ENCODE measurements at places on chromosomes 2 and 18.
A peak's percentile ranks its signal among the peaks of the same experiment; 100 is the strongest.

DNA sequence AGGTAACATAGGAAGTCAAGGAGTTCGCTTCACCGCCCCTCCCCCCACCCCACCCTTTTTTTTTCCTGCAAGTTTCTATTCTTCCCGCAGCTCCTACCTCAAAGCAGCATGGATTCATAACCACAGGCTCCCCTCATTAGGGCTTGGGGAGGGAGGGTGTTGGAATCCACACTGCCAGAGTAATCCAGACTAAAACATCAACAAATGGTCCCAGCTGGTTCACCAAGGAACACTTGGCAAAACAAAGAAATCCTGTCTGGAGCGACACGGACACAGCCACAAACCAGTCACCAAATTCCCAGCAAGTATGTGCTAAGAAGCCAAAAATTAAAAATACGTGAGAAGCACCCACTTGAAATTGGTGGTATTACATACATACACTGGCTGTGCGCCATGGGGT, 106.9 kb upstream of the PPP1CB start:
- no peak for DNase-seq

DNA sequence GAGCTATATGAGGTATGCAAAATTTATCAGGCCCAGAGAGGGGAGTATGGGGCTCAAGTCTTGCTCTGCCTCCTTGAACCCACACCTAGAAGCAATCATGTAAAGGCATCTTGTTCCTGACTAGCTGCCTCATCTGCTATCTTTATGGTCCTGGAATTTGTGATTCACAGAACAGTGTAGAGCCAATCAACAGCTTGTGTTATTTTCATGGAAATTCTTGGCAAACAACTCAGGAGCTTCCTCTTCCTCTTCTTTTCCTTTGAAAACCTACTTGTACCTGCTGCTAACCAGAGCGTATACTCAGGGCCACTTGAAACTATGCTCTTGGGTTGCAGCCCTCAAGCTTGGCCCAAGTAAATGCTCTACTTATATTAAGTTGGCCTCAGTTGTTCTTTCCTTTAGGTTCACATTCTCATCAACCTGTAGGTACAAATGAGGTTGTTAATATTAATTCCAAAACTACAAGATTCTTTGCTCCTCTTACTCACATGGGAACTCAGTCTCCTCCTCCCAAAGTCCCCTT, 3.5 kb upstream of the NOSTRIN start:
- DNase-seq = peak; percentile 62

- DNase-seq = peak; percentile 24
Observed at GRCh38 chr2:113157118-113157896, 16.5 kb upstream of the PSD4 start.

- DNase-seq = no peak
Observed at GRCh38 chr18:9867071-9867594, 18.6 kb upstream of the TXNDC2 start.

GRCh38 chr2:147639891-147640290, 204.9 kb upstream of the ACVR2A start:
- no peak for DNase-seq

GRCh38 chr2:168449419-168449818, 6.7 kb upstream of the CERS6 start:
- no peak for DNase-seq

DNA sequence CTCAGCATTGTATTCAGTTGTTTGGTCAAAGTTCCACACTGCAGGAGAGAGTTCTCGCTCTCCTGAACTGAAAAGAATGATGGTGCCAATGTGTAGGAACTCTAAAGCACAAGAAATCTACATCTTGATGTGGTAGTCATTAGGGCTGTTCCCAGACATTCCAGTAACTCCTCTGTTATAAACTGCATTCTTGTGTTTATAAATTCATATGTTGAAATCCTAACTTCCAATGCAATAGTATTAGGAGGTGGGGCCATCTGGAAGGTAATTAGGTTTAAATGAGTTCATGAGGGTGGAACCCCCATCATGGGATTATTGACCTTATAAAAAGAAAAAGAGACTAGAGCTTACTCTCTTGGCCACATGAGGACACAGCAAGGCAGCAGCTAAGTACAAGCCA, 239.6 kb downstream of the CDH20 start:
- no peak for DNase-seq

DNA sequence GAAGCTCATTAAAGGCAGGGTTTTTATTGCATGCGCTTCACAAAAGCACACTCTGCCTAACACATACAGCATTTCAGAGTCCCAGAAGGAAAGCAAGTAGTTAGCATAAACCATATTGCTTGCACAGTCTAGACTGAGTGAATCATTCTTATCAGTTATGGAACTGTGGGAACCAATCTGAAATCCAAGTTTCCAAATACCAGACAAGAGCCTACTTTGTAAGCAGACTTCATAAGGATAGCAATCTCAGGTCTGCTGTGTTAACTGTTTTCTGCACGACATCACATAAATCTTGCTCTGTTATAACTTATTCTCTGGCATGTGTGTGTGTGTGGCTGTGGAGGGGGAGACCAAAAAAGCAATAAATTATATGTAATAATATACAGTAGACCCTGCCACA, 608.1 kb upstream of the REG3G start:
- DNase-seq = no peak

DNA sequence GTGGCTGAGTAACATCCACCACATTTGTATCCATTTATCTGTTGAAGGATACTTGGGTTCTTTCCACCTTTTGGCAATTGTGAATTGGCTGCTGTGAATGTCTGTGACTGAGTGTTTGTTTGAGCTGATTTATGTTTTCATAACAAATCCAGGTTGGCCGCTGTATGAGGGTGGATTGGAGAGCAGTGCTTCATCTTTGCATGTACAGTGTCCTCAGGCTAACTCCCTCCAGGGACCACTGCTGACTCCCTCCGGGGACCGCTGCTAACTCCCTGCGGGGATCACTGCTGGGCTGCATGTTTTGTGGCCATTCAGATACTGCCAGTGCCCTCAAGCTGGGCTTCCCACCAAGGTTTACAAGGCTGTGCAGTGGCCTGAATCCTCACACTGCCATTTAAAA, 10.2 kb downstream of the BOK start:
- no peak for DNase-seq

- no peak for DNase-seq
Observed at GRCh38 chr18:25724997-25725396, 365.4 kb downstream of the SS18 start.

- DNase-seq = no peak
Observed at GRCh38 chr2:140701726-140702125, 1429.1 kb downstream of the LRP1B start.

DNA sequence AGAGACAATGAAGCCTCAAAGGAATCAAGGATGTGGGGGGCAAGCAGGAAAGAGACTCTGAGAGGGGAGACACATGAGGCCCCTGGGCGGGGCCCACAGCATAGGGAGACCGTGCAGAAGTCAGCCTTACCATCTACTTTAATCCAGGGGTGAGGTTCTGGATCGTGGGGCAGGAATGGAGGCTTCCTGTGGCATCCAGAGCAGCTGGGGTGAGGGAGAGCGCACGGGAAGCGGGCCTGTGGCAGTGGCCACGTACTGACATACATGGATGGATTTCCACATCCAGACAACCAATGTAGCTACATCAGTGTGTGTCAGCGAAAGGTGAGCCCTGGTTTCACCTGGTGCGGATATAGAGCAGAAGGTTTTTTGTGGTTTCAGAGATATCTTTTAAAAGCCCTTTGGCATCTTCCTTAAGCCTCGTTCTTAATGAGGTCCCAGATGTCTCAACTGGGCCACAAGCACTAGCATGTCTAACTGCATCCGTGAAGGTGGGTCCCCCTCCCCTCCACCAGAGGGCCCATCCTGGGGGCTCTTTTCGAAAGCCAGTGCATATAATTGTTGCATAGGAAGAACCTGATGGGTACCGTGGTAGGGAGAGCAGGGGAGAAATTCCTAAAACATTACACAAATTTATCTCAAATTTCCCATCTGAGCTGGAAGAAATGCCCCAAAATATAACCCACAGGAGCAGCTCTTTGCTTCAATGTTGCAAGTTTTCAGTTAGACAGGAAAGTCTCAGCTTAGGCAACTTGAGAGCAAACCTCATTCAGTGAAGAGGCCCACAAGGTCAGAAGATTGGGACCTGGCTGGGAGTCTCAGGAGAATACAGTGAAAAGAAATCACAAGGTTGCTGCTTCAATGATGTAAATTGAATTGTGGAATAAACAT, 90.9 kb downstream of the SP3 start:
- no peak for DNase-seq

DNA sequence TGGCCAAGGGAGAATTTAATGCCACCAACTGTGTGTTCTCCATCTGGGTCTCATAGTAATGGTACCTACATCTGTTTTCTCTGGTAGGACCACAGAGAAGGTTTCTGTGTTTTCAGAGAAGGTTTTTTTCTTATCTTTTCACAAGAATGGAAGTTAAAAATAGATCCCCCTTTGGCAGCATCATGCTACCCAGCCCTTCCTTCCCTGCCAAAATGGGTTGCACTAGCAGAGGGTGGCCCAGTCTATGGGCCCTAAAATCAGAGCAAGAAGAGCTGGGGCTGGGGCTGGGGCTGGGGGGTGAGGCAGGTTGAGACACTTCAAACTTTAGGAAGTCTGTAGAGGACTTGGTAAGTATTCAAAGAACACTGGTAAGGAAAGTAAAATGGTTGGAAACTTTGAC, 44.8 kb upstream of the ZDBF2 start:
- no peak for DNase-seq

DNA sequence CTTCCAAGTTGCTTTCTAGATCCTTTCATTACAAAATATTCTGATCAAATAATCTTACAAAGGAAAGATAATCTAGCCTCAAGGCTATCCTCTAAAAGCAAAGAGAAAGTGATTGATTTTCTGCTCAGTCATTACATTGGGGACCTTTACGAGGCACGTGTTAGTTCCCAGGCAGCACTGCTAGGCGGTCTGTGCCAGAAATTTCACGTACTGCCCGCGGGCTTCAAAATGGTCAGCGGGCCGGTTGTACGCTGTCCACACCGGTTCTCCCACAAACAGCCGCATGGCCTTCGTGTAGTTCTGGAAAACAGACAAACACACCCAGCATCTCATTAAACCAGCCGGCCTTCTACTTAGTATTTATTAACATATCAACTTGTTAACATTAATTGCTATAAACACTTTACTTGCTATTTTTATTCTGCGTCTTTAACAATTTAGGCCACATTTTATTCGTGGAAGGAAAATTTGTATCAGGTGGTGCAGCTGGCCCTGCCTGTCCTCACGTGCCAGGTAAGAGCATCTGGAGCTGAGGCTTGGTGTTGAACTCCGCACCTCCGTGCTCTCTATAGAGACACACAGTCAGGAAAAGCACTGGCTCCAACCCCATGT, 20.4 kb downstream of the ADI1 start:
- DNase-seq = no peak

- DNase-seq = no peak
Observed at GRCh38 chr2:136019306-136019705, 33.9 kb upstream of the DARS1 start.

DNA sequence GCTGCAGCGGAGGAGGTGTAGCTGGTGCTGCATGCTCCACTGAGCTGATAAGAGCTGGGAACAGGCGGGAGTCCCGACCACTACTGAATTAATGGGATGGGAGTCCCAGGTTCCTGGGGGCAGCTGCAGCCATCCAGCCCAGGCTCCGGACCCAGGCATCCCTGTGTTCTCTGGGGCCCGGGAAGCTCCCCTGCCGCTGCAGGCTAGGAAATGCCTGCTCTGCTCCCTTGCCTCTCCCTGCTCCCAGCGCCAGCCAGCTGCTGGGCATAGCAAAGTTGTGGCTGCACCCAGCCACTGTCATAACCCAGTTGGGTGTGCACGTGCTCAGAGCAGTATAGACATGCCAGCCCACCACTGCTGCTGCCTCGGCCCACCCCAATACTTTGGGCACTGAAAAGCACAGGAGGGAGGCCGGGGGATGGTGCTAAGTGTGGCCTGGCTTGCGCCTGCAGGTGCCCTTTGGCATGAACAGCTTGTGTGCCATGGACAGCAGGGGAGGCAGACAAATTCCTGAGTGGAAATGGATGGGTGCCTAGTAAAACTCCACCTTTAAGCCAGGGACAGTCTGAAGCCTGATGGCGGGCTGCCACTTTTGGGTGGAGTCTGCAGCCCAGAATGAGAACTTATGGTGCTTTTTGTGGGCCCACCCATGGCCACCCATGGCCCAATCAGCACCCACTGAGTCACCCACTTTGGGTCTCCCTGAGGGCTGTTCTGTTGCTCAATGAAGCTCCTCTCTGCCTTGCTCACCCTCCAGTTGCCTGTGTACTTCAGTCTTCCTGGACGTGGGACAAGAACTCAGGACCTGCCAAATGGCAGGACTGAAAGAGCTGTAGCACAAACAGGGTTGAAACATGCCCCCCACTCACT, 219.3 kb upstream of the TMEFF2 start:
- no peak for DNase-seq

- peak; percentile 83 for DNase-seq
Observed at GRCh38 chr2:1593371-1594122, 150.8 kb downstream of the PXDN start.

DNA sequence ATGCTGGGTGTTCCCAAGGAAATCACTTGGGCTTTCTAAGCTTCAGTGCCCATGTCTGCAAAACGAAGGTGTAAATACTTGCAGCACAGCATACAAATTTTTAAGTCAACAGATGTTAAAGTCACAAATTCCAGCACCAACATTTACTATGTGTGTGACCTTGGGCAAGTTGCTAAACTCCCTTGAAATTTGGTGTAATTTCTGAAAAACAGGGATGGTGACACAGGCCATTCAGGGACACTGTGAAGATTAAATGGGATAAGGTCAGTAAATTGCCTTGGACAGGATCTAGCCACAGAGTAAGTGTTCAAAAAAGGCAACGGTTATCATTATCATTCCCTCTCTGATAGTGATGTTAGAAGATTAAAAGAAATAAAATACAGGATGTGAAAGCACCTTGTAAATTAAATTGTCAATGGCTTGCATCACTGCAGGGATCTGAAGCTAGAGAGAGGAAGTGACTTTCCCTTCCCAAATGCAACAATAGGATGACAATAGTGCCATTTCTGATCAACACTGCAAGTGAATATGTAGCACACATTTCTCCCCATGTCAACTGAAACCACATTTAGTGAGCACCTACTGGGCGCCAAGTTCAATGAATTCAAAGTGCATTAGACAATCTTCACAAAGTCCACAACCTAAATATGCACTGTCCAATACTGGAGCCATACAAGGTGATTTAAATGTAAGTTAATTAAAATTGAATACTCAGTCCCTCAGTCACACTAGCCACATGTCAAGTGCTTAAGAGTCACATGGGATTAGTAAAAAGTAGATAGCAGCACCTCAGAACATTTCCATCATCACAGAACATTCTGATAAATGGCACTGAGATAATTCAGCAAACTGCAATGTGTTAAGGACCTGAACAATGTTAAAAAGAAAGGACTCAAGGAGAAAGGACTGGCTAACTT, 81.2 kb downstream of the STK39 start:
- DNase-seq = no peak

- DNase-seq = no peak
Observed at GRCh38 chr2:9153643-9153980, 53.0 kb upstream of the ASAP2 start.

GRCh38 chr2:141271346-141271745, 859.5 kb downstream of the LRP1B start:
- DNase-seq = no peak

- DNase-seq = no peak
Observed at GRCh38 chr2:7567646-7568045, 650.4 kb downstream of the RNF144A start.

- no peak for DNase-seq
Observed at GRCh38 chr2:86107031-86107430, 996 bp downstream of the PTCD3 start.

All from DMS79 treated with DMSO at 0.1 percent for 48 hours (cell line).